ENCODE measurements at places on chromosomes 2 and 18. TPM values are rescaled to one million over a fixed set of nuclear protein-coding genes. Genes with fewer than 3 reads are reported as not detected.
A peak's percentile ranks its signal among the peaks of the same experiment; 100 is the strongest.

Gene AKAIN1
- not detected for total RNA-seq

Gene DNAH7
- total RNA-seq: not detected

- no peak overlapping the region for H3K27ac ChIP-seq
- no peaks in the 10 kb centered on the region for H3K36me3 ChIP-seq
- no peaks in the 10 kb centered on the region for H3K4me1 ChIP-seq
- DNase-seq: no peak
These were observed 103.4 kb upstream of the TMEM18 start for GRCh38 chr2:780581-780980.

Gene ORMDL1
- total RNA-seq: 37.3 TPM

- H3K36me3 ChIP-seq: peaks cover 2% of the 10 kb centered on the region
- H3K4me3 ChIP-seq: no peak overlapping the region
- H3K27me3 ChIP-seq: no peaks in the 10 kb centered on the region
- no peak overlapping the region for H3K27ac ChIP-seq
- DNase-seq: no peak
- peaks cover 7% of the 10 kb centered on the region for H3K4me1 ChIP-seq
These were observed 18.8 kb upstream of the MMADHC start for GRCh38 chr2:149606251-149606811.

Gene UGT1A3
- total RNA-seq: not detected

DNA sequence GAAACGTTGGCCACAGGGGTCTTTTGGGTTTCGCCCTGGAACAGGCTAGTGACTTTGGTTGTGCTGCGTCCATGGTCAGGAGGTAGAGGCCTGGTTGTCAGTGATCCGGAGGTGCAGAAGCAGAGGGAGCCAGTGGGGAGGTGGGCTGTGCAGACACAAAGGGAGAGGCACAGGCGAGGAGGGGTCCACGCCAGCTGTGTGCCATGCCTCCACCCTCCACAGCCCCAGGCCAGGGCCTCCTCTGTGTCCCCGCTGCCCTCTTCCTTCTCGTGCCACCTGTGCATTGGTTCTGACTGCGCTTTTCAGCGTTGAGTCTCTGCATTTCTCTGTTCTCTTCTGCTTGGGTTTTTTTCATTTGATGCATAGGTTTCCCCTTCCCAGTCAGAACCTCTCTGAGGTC lies 121.0 kb downstream of the GBX2 start:
- peaks cover 8% of the 10 kb centered on the region for H3K27me3 ChIP-seq
- no peaks in the 10 kb centered on the region for H3K36me3 ChIP-seq
- DNase-seq: no peak

GRCh38 chr2:53403792-53404413 lies 363.7 kb upstream of the CHAC2 start:
- H3K27me3 ChIP-seq: no peaks in the 10 kb centered on the region
- H3K4me1 ChIP-seq: no peaks in the 10 kb centered on the region
- no peak overlapping the region for H3K4me3 ChIP-seq
- no peaks in the 10 kb centered on the region for H3K36me3 ChIP-seq
- DNase-seq: no peak

DNA sequence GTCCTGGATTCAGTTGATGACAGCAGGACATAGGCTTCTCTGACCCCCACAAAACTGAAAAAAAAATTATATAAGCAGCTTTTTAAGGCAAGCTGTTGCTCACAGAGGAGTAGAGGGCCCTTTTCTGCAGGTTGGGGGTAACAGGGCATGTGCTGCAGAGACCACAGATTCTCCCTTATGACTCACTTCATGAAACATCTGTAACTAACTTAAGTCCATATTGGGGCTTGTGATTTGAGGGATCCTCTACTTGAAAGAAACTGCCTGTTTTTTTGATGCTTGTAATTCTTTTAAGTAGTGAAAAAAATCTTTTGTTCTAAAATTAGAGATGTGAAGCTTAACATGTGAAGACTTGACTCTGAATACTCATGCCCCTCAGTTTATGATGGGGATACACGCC lies 33.4 kb downstream of the XRCC5 start:
- no peaks in the 10 kb centered on the region for H3K27me3 ChIP-seq
- peak overlapping the region; percentile 69 for H3K27ac ChIP-seq
- peak; percentile 52 for DNase-seq
- no peak overlapping the region for H3K4me3 ChIP-seq
- peaks cover 35% of the 10 kb centered on the region for H3K4me1 ChIP-seq
- H3K36me3 ChIP-seq: peaks cover 44% of the 10 kb centered on the region

Gene TIA1
- total RNA-seq: 83.9 TPM

DNA sequence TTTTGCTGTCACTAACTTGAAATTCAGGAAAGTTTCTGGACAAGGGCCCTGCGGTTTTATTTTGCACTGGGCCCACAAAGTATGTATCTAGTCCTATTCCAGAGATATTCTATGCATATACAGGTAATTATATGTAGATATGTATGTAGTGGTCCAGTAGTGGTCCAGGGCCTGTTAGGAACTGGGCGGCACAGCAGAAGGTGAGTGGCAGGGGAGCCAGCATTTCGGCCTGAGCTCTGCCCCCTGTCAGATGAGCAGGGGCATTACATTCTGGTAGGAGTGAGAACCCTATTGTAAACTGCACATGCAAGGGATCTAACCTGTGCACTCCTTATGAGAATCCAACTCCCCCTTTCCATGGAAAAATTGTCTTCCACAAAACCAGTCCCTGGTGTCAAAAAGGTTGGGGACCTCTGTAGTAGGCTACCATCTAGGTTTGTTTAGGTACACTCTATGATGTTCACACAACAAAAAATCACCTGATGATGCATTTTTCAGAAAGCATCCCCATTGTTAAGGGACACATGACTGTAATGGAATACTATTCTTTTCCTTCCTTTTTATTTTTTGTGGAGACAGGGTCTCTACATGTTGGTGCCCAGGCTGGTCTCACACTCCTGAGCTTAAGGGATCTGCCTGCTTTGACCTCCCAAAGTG lies 2.8 kb upstream of the PPP4R3B start:
- peaks cover 19% of the 10 kb centered on the region for H3K36me3 ChIP-seq
- H3K27me3 ChIP-seq: no peaks in the 10 kb centered on the region
- H3K4me1 ChIP-seq: peaks cover 12% of the 10 kb centered on the region
- DNase-seq: peak; percentile 25
- H3K4me3 ChIP-seq: no peak overlapping the region

DNA sequence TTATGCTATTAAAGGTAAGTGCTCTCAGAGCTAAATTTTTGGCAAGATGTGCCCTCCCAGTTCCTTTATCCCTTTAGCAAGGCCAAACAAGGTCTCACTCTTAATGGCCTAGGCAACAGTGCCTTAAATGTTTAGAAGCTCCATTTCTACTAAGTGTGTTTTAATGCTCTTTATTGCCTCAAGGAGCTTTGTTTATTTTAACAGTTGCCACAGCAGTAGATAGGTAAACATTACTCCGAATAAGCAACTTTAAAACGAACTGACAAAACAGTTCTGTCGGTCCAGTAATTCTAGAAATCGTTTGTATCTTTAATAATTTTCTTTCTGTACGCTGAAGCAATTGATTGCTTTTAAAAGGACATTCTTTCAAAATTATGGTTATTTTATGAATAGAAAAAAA lies 74.5 kb downstream of the PIEZO2 start:
- no peaks in the 10 kb centered on the region for H3K27me3 ChIP-seq
- no peaks in the 10 kb centered on the region for H3K4me1 ChIP-seq
- no peak overlapping the region for H3K4me3 ChIP-seq
- H3K27ac ChIP-seq: no peak overlapping the region
- H3K36me3 ChIP-seq: no peaks in the 10 kb centered on the region

Gene REG1B
- not detected for total RNA-seq

- H3K4me1 ChIP-seq: peaks cover 3% of the 10 kb centered on the region
- DNase-seq: no peak
- no peaks in the 10 kb centered on the region for H3K27me3 ChIP-seq
- no peak overlapping the region for H3K27ac ChIP-seq
These were observed 139.6 kb upstream of the B3GNT2 start for GRCh38 chr2:62056341-62056740.

DNA sequence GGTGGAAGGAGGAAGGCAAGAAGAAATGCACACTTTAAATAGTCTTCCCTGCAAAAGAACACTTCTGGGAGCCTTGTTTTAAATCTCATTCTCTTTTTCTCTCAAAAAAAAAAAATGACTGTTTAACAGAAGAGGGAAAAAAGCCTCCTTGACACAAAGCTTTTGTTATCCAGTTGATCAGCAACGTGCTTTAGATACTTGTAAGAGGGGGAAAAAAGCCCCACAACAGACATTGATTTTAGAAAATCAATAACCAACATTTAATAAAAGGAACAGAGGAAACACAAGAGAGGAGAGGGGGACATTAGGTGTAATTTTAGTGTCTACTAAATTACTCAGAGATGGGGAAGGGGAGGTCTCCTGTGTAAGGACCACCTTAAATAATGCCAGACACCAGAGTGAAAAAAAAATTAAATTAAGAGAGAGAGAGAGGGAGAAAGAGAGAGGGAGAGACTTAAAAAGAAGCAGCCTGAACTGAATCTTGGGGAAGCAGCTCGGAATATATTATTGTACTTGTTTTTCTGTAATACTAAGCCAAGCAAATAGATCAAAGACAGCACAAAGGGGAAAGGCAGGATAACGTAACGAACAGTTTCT lies 4.7 kb downstream of the ZEB2 start:
- H3K27me3 ChIP-seq: peaks cover 44% of the 10 kb centered on the region
- no peaks in the 10 kb centered on the region for H3K36me3 ChIP-seq
- peak overlapping the region; percentile 65 for H3K4me3 ChIP-seq
- no peak for DNase-seq
- H3K4me1 ChIP-seq: peaks cover 15% of the 10 kb centered on the region

DNA sequence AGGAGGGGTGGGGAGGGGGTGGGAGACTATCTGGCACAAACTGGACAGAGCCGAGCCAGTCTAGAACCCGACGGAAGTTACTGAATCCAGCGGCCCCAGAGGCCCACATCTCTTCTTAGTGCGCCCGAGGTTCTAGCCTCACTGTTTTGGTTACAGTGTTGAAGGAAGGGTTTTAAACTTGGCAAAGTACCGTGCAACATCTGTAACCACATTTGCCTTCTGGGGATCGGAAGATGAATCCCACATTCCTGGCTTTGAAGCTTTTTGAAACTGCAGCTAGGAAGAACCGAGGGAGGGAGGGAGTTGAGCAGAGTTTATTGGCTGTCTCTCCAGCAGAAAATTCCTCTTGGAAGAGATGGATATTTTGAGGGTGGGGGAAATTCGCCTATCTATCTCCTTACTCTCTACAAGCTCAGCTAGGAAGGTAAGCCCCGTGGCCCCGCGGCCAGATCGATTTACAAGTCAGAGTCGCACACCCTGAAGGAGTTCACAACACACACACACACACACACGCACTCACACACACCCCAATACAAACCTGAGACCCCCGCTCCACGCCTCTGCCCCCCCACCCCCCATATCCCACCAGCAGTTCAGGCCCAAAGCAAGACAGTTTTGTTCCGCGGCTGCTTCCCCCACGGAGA lies 1.0 kb downstream of the ACVR1 start:
- peaks cover 3% of the 10 kb centered on the region for H3K36me3 ChIP-seq
- H3K4me3 ChIP-seq: peak overlapping the region; percentile 94
- peak; percentile 36 for DNase-seq
- no peaks in the 10 kb centered on the region for H3K27me3 ChIP-seq
- peak overlapping the region; percentile 88 for H3K27ac ChIP-seq
- H3K4me1 ChIP-seq: peaks cover 59% of the 10 kb centered on the region

DNA sequence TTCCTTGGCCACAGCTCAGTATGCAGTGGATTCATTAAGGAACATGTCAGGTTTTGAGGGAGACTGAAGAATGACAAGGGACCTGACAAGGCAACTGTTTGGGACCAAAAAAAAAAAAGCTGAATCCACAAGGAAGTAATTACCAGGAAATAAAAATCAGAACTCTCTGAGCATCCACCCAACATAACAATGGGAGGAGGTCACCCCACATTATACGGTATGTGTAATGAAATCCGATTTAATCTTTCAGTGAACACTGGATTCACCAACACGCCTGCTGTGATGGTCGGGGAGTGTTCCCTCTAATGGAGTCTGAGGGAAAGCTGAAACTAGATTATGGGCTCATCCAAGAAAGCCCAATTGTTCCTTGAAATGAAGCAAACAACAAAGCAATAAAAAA lies 329.3 kb downstream of the ETAA1 start:
- no peak overlapping the region for H3K27ac ChIP-seq
- no peaks in the 10 kb centered on the region for H3K36me3 ChIP-seq
- DNase-seq: no peak
- no peak overlapping the region for H3K4me3 ChIP-seq
- no peaks in the 10 kb centered on the region for H3K4me1 ChIP-seq

DNA sequence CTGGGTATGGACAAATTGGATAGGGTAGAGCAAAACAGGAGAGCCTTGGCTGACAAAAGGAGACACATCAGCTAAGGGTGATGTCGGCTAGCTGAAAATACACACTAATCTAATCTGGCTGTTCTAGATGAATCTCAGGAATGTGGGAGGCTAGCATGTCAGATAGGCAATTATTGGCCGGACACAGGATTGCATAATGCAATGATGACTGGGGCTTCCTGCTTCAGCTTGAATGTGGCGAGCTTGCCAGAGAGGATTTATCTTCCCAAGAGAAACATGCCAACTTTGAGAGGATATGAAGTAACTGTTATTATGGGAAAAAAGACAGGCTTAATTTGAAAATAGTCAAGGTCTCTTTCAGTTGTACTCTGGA lies 102.4 kb downstream of the TRIB2 start:
- H3K27ac ChIP-seq: no peak overlapping the region
- H3K4me1 ChIP-seq: peaks cover 45% of the 10 kb centered on the region
- H3K36me3 ChIP-seq: no peaks in the 10 kb centered on the region
- no peak overlapping the region for H3K4me3 ChIP-seq
- H3K27me3 ChIP-seq: no peaks in the 10 kb centered on the region

GRCh38 chr2:3280197-3280596 lies 97.4 kb downstream of the EIPR1 start:
- H3K27ac ChIP-seq: no peak overlapping the region
- no peak for DNase-seq

Gene TANC1
- 2.0 TPM for total RNA-seq

- H3K27me3 ChIP-seq: peaks cover 2% of the 10 kb centered on the region
- no peak for DNase-seq
- no peaks in the 10 kb centered on the region for H3K36me3 ChIP-seq
- H3K27ac ChIP-seq: no peak overlapping the region
These were observed 87.7 kb downstream of the LYPD6 start for GRCh38 chr2:149418065-149418464.

DNA sequence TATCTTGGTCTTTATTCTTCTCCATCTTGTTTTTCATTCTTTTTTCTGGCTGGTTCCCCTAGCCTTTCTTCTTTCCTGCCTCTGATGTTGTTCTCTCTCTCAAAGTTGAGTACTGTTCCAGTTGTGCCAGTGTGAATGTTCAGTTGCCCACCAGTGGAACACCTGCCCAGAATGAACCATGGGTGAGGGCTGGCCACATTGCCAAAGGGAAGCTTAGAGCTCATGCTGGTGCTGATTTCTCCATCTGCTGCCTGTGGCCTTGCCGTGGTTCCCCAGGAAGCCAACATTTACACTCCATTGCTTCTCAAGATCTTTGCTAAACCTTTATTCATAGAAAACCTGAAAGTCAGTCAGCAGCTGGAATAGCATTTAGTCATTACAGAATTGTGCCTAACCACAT lies 99.1 kb upstream of the MC2R start:
- H3K4me3 ChIP-seq: no peak overlapping the region
- peaks cover 3% of the 10 kb centered on the region for H3K27me3 ChIP-seq
- no peaks in the 10 kb centered on the region for H3K36me3 ChIP-seq
- no peak overlapping the region for H3K27ac ChIP-seq
- H3K4me1 ChIP-seq: no peaks in the 10 kb centered on the region

Data from activated naive CD4-positive, alpha-beta T cell treated with anti-CD3 and anti-CD28 coated beads for 36 hours (primary cell).